ENCODE measurements at places on chromosomes 16 and 17.
A peak's percentile ranks its signal among the peaks of the same experiment; 100 is the strongest.

- DNase-seq = no peak
Observed at GRCh38 chr16:20949660-20950059, 49.1 kb downstream of the LYRM1 start.

GRCh38 chr16:23858542-23858941 is 22.8 kb downstream of the PRKCB start:
- no peak for DNase-seq

- no peak for DNase-seq
Observed at GRCh38 chr17:62981933-62982332, 15.9 kb downstream of the TANC2 start.

GRCh38 chr16:70678898-70679670 is 6.8 kb downstream of the MTSS2 start:
- DNase-seq = no peak

DNA sequence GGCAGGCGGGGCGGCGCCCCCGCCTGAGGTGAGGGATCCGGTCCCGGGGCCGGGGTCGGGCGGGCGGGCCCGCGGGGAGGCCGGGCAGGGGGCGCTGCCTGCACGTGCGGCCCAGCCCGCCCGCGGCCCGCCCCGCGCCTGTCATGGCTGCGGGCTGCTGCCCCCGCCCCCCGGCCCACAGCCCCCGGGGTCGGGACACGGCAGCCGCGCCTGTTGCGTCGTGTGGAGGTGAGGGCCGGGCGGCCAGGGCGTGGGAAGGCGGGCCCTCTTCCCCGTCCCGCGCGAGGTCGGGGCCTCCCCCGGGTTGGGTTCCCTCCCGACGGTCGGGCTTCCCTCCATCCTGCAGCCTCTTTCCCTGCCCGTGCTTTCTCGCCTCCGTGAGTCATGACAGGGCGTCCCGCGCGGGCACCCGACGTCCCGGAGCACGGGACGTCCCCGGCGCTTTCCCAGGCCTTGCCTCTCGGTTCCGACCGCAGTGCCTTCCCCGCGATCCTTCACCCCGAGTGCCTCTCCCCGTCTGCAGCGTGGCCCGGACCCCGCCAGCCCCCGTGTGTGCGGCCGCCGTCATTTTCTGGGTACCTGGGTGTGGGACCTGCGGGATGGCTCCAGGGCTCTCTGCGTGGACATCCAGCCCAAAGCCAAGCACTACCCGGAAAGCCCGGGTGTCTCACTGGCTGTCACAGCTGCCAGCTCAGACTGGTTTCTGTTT is 76.7 kb downstream of the CHD9 start:
- DNase-seq = peak; percentile 55

- no peak for DNase-seq
Observed at GRCh38 chr16:81493755-81494433, 49.3 kb downstream of the CMIP start.

DNA sequence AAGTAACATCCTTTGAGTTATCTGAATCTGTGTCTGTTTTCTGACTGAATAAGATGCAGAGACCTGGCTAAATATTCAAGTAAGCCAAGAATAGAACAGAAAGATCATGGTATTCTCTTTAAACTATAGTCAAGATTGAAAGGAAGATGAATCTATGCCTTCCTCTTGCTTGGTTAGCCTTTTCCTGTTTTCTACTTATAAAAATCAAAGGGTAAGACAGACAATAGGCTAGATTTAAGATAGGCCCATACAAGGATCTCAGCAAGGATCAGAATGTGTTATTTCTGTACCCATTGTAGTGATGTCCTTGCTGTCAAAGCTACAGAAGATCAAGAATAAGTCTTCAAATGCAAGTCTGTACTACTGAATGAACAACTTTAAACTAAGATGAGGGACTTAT is 7.0 kb upstream of the CDR2 start:
- no peak for DNase-seq

- DNase-seq = peak; percentile 34
Observed at GRCh38 chr17:78131172-78132083, 857 bp downstream of the TMC8 start.

- no peak for DNase-seq
Observed at GRCh38 chr16:12339686-12340085, 363.2 kb downstream of the SNX29 start.

DNA sequence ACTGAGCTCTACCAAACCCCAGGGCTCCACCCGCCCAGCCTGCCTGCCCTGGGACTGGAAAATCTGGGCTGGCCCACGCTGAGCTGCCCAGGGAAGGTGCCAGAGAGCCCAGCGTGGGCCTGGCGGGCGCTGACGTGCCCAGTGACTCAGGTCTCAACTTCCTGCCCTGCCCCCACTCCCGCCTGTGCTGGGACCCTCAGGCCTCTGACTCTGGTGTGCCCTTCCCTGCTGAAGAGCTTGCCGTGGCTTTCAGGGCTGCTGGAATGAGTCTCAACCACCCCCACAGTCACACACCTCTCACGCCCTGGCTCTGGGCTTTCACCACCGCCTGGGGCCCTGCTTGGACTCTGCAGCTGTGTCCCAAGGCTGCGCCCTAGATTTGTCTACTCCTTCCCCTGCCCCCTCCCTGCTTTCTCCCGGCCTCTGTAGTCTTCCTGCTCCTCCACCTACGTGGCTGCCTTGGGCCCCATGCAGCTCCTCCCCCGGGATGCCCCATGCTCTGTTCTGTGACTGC is 10.4 kb downstream of the LLGL1 start:
- DNase-seq = no peak

DNA sequence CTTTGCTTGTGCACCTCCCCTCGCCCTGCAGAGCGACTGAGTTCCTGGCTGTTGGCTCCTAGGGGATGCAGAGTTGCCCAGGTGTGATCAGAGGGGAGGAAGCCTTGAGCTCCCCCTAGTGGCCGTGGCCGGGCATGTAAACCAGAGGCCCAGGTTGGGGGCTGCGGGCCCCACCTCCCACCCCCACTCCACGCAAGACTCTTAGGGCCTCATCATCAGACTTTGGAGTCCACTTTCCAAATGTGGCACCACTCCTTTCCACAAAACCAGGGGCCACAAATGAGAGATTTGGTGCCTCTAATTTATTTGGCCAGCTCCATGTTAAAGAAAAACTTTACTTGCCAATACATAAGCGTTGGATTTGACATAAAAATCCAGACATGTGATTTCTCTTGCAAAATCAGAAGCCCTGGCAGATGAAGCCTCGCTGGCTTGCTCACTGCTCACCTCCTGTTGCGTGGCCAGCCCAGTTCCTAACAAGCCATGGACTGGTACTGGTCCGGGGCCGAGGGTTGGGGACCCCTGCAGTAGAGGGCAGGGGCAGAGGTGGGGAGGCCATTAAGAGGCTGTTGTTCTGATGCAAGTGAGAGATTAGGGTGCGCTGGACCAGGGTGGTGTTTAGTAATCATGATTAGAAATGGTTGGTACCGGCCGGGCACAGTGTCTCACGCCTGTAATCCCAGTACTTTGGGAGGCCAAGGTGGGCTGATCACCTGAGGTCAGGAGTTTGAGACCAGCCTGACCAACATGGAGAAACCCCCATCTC is 28.7 kb upstream of the GAS7 start:
- DNase-seq = peak; percentile 34

DNA sequence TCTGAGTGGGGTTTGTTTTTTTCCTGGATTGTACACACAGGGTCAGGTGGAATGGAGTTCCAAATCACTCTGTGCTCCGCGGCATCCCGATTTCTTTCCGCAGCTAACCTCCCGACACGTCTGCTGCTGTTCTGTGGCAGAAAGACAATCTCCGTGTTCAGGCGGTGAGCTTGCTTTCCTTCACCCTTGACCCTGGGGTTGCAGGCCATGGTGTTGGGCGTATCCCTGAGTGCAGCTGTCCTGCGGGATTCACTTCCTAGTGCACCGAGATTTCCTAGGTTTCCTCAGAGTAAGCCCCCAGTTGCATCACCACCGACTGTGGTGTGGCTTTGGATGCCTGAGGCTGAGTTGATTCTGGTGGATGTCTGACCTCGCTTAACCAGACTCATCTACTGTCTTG is 7.8 kb upstream of the ARL6IP1 start:
- DNase-seq = no peak

GRCh38 chr16:57518520-57518919 is 17.9 kb downstream of the CCDC102A start:
- DNase-seq = no peak

DNA sequence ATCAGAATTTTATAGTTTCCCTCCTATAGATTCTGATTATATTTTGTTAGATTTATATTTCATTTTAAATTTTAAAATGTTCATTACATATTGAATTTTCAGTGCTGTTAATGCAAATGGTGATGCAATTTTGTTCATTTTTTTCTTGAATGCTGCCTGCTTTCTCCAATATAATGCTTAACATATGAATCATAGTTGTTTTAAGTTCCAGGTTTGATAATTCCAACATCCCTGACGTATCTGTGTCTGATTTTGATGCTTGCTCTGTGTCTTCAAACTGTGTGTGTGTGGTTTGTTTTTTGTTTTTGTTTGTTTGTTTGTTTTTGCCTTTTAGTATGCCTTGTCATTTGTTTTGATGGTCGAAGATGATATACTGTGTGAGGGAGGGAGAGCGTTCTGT is 134.7 kb upstream of the ELAC2 start:
- DNase-seq = no peak
